ENCODE measurements at places on chromosomes 7 and 10.

GRCh38 chr7:112791465-112792168 is 1.4 kb upstream of the TMEM168 start:
- no peak for DNase-seq

DNA sequence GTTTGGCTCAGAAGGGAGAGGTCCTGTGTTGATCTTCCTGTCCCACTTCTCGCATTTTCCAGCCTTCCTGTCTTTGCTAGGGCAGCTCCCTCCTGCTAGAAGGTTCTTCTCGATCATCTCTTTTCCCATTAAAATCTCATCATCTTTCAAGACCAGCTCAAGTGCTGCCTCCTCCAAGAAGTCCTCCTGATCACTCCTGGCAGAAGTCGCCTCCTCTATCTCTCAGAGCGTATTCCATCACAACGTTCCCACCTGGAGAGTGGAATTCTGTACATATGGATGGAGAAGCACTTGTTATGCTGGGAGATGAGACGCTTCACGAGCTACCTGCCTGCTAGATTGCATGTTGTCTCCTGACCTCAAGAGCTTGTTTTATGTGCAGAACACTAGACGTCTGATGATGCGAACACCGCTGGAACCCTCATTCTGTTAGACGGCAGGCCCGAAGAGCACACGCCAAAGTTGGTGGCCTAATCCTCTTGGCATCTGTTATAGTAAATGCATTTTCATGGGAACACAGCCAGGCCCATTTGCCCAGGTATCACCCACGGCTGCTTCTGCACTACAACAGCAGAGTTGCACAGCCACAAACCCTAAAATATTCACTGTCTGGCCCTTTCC is 68.0 kb upstream of the INSIG1 start:
- no peak for DNase-seq

DNA sequence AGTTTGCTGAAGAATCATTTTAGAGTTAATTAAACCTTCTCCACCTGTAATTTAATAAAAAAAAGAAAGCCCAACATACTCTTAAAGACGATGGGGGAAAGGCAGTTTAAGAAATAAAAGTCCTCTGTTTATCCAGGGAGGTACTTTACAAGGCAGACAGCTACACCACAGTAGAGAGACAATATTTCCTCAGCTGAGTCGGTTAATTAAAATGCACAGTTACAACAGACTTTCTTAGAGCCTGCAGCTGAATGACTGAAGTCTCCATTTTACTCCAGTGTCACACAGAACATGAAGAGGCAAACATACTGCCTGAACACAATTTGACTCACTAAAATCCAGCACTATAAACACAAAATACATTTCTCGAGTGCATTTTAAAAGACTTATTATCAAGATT is 15.1 kb downstream of the LRRTM3 start:
- no peak for DNase-seq

DNA sequence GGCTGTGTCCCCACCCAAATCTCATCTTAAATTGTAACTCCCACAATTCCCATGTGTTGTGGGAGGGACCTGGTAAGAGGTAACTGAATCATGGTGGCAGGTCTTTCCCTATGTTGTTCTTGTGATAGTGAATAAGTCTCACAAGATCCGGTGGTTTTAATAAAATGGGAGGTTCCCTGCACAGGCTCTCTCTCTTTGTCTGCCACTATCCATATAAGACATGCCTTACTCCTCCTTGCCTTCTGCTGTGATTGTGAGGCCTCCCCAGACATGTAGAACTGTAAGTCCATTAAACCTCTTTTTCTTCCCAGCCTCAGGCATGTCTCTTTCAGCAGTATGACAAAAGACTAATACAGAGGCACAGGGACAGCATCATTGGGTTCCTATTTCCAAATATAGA is 381.2 kb downstream of the SFMBT2 start:
- no peak for DNase-seq

DNA sequence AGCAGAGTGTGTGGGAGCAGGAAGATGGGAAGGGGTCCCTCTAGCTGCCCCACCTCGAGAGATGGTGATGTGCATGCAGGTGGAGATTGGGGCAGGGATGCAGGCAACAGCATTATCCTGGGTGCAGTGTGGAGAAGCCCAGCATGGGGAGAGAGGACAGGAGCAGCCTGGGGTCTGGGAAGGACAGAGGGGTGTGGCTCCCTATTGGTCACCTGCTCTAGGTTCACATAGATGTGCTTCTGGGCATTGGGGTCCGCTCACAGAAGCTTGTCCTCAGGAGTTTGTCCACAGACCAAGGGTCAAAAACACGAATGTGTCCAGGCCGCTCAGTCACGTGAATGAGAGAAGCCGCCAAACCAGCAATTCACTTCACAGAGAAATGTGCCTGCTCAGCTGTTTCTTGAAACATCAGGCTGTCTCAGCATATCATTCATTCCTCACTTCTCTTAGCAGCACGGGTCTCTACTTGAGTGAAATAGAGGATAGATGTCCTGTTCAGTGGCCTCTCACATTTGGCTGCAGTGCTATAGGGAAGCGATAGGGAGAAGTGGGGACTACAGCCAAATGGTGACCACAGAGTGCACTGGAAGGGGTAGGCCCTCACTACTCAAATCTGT is 11.5 kb upstream of the SLC29A3 start:
- no peak for DNase-seq

- no peak for DNase-seq
These were observed 359.1 kb upstream of the SEMA3A start for GRCh38 chr7:84553711-84554110.

- no peak for DNase-seq
These were observed 171.7 kb upstream of the INSYN2A start for GRCh38 chr10:127368101-127368500.

DNA sequence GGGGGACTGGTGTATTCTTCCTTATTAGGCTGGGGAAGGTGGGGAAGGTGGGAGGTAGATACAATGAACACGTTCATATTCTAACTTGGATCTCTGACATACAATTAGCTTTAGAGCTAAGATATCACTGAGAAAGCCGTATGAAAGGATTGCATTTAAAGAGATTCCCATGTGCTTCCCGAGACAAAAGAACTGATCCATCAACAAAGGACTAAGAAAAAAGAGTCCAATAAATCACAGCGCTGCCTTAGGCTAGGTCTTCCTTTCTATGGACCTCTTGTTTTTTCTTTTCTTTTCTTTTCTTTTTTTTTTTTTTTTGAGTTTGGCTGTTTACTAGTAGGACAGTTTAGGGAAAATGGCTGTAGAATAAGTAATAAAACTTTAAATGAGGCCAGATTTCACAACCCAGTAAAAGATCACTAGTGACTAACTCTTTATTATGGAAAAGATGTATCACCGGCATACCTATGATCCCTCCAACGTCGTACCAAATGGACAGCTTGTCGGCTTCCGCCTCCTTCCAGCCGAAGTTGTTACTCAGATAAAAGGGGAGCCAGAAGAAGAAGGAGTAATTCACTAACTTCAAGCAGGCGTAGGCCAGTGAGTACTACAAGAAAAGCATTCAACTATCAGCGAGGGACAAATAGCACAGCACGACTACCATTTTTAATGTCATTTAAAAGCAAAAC is 50.0 kb downstream of the SLC37A3 start:
- DNase-seq: no peak

DNA sequence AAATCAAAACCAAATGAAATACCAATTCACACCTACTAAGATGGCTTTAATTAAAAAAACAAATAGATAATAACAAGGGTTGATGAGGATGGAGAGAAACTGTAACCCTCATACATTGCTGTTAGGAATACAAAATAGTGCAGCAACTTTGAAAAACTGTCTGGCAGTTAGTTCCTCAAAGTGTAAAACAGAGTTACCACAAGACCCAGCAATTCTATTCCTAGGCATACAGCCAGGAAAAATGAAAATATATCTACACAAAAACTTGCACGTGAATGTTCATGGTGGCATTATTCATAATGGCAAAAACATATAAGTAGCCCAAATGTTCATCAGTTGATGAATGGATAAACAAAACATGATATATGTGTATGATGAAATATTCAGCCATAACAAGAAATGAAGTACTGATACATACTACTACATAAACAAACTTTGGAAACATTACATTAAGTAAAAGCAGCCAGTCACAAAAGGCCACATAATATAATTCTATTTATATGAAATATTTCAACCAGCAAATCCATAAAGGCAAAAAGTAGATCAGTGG is 83.5 kb downstream of the BRAF start:
- DNase-seq: no peak

DNA sequence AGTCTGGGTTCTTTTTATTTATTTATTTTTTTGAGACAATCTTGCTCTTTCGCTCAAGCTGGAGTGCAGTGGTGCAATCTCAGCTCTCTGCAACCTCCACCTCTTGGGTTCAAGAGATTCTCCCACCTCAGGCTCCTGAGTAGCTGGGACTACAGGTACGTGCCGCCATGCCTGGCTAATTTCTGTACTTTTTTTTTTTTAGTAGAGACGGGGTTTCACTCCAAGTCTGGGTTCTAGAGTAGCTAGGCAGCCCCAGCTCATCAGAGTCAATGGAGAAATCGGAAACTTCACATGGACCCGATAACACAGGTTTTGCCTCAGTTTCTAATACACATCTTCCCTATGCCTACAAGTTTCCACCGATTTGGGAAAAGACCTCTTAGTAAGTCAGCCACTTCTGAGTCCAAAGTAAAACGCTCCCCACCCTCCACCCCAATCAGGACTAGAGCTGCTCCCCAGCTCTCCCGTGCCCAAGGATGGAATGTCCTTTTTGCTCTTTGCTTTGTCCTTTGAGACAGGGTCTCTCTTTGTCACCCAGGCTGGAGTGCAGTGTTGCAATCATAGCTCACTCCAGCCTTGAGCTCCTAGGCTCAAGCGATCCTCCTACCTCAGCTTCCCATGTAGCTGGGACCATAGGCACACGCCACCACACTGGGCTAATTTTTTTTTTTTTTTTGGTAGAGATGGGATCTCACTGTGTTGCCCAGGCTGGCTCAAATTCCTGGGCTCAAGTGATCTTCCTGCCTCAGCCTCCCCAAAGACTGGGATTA is 3.8 kb upstream of the SERPINE1 start:
- DNase-seq: no peak

GRCh38 chr10:99966306-99966705 is 43.4 kb downstream of the DNMBP start:
- no peak for DNase-seq

DNA sequence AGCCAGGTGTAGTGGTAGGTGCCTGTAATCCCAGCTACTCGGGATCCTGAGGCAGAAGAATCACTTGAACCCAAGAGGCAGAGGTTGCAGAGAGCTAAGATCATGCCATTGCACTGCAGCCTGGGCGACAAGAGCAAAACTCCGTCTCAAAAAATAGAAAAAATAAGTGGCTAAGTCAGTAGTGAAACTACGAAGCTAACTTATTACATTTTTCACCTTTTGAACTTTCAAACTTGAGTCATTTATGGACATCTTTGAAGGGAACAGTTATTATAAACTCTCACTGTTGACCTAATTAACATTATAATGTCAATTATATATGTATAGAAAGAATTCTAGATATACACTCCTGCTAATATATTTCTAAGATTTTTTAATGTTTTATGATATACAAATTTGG is 541.5 kb upstream of the C7orf33 start:
- no peak for DNase-seq

- DNase-seq: no peak
These were observed 3.0 kb upstream of the TMEM184A start for GRCh38 chr7:1558841-1559625.

- DNase-seq: no peak
These were observed 33.5 kb upstream of the SLC26A3 start for GRCh38 chr7:107836237-107837144.

GRCh38 chr7:81414411-81414810 is 355.4 kb downstream of the HGF start:
- DNase-seq: no peak

DNA sequence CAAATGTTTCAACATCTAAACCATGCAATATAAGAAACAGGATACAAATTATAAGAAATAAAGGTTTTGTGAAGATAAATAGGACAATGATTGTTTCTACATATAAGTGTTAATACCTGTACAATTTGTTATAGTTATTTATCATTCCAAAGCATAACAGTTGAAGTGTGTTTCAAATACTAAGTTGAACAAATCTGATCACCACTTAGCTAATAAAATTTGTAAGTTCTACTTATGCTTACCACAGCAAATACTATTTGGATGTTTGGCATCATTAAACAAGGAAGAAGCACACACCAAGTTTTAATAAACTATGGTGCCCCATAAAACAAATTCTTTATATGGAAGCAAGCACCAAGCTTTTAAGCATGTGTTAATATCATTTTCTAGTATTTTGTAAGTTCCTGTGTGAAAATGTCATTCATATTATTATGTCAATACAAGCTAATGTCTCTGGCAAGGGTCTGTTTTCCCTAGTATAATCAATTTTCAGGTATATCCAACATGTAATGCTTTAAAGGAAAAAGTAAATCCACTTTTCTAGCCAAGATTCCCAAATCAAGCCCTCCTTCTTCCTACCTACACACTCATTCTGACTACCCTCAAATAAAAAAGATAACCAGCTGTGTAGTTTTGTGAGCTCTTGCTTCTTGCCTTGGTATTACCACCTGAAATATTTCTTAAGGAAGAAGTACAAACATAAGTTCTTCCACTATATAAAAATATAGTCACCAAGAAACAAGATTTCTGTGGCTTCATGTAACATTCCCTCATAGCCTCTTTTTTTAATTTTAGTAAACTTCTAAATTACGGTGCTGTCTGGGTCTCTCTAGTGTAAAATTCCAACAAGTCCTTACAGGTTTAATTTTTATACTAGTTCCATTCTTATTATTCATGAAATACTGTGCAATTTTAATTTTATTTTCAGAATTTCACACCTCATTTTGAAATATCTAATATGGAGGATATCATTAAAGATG is 9.2 kb downstream of the SKAP2 start:
- no peak for DNase-seq

DNA sequence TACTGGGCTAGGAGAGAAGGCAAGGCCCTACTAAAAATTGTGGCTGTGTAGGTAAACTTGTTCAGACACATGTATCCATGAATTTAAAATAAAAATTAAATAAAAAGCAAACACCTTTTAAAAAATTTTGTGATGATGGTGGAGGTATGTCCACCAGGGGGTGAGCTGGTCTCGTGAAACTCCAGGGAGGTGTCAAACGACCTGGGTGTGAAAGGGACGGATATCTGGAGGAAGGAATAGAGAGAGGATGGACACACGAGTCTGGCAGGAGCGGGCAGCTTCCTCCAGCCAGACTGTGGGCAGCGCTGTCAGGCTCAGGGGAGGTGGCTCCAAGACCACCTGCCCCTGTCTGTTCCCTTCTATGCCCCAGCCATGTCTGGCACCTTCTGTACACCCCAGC is 34.8 kb upstream of the DMBT1 start:
- DNase-seq: peak; percentile 57

- peak; percentile 41 for DNase-seq
These were observed 260.1 kb downstream of the CREB5 start for GRCh38 chr7:28672397-28672797.

GRCh38 chr10:92800134-92800733 is 48.1 kb upstream of the EXOC6 start:
- DNase-seq: no peak

All from GM23338 (cell line).